Ascending aorta (tissue), 2 donors: ENCODE measurements at places on chromosomes 1 and 21.

- peaks cover 13% of the 10 kb centered on the region for H3K36me3 ChIP-seq
- H3K4me1 ChIP-seq, result no peaks in the 10 kb centered on the region
- no peak overlapping the region for H3K27ac ChIP-seq
- DNase-seq, result no peak
These were observed 83.4 kb downstream of the NAV1 start for GRCh38 chr1:201622353-201622752.

- no peak overlapping the region for H3K4me3 ChIP-seq
- H3K4me1 ChIP-seq, result peaks cover 15% of the 10 kb centered on the region
- no peak for DNase-seq
- H3K36me3 ChIP-seq, result no peaks in the 10 kb centered on the region
- peaks cover 17% of the 10 kb centered on the region for H3K27me3 ChIP-seq
- H3K27ac ChIP-seq, result no peak overlapping the region
These were observed 128.0 kb upstream of the DPYD start for GRCh38 chr1:98048751-98049325.

GRCh38 chr1:4485398-4485797, 169.0 kb upstream of the AJAP1 start:
- no peak for DNase-seq
- H3K4me3 ChIP-seq, result no peak overlapping the region
- H3K4me1 ChIP-seq, result no peaks in the 10 kb centered on the region
- H3K36me3 ChIP-seq, result no peaks in the 10 kb centered on the region
- H3K27ac ChIP-seq, result no peak overlapping the region

DNA sequence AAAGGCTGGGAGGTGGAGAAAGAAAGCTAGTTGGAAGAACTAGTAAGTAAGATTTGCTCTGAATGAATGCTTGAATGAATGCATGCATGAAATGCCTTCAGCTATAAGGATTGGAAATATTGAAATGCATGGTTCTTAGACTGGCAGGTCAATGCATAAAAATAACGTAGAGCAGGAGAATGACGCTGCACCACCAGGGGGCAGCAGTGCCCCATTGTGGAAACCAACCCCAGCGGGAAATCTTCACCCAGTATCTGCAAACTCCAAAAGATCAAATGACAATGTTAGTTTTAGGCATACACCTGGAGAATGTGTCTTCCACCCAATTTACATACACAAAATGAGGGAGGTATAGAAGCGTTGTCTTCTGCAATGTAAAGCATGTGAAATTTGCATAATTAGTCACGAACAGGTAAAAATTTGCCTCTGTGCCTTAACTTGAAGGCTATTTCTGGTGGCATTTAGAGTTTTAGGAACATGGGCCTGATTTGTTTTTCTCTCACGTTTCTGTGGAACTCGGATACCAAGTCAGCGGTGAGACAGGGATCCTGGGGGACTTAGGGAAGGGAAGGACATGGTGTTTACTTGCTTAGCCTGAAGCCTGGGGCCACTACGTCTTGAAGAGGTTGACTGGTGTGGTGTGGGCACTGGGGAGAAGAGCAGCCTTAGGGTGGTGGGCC, 78.6 kb downstream of the HHAT start:
- no peaks in the 10 kb centered on the region for H3K36me3 ChIP-seq
- H3K4me1 ChIP-seq, result no peaks in the 10 kb centered on the region
- H3K4me3 ChIP-seq, result no peak overlapping the region
- H3K27ac ChIP-seq, result no peak overlapping the region

GRCh38 chr1:119600561-119600960, 47.5 kb downstream of the ZNF697 start:
- no peak overlapping the region for H3K4me3 ChIP-seq
- H3K27me3 ChIP-seq, result no peaks in the 10 kb centered on the region
- H3K4me1 ChIP-seq, result no peaks in the 10 kb centered on the region
- no peaks in the 10 kb centered on the region for H3K36me3 ChIP-seq

DNA sequence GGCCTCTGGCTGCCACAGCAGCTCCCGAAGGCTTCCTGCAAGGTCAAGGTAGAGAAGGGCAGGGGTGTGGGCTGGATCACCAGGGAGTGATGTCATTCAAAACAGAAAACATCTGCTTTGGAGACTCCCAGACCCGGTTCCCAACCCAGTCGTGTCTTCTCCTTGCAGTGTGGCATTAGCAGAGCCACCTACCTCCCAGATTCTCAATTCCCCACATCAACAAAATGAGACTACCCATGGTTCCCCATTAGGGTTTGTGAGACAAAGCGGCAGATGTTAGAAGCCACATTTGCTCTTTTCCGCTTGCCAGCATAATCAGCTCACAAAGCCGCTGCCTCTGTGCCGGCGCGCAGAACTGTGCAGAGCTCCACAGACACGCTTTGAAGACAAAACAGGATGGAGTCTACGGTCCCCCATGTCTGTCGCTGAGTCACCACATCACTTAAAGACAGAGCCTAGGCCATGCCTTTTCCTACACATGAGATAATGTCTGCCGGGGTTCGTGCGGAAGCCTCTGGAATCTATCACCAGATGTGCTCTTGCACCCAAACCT, 12.5 kb downstream of the KIF17 start:
- no peak overlapping the region for H3K4me3 ChIP-seq
- no peaks in the 10 kb centered on the region for H3K4me1 ChIP-seq
- H3K27me3 ChIP-seq, result no peaks in the 10 kb centered on the region
- H3K36me3 ChIP-seq, result no peaks in the 10 kb centered on the region
- no peak for DNase-seq
- H3K27ac ChIP-seq, result no peak overlapping the region

GRCh38 chr1:9603766-9604753, 15.3 kb downstream of the TMEM201 start:
- no peak overlapping the region for H3K4me3 ChIP-seq
- H3K4me1 ChIP-seq, result no peaks in the 10 kb centered on the region
- H3K27ac ChIP-seq, result no peak overlapping the region
